KBM-7 (cell line): ENCODE measurements at places on chromosomes 1 and 21.

GRCh38 chr1:54859700-54860391 lies 27.1 kb downstream of the DHCR24 start:
- DNase-seq, result peak; percentile 69

- peak; percentile 37 for DNase-seq
Measured at GRCh38 chr1:101283443-101283842, 46.6 kb downstream of the S1PR1 start.

- no peak for DNase-seq
Measured at GRCh38 chr1:108534759-108535158, 25.1 kb upstream of the EEIG2 start.

DNA sequence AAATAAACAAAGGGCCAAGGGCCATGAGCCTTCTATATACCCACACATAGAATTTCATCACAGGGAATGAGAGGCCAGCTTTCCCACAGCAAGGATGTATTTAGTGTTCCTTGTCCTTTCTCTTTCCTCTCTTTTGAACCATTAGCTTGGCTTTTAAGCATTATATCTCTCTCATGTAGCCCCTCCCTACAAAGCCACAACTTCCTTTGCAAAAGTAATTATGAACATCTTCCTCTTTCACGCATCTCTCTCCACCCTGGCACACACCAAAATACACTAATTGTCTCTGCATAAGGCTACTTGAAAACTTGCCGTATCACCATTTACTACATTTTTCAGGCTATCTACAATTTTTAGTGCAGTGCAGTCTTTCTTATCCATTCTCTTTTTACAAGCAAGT lies 1.9 kb upstream of the AK5 start:
- DNase-seq, result peak; percentile 76

DNA sequence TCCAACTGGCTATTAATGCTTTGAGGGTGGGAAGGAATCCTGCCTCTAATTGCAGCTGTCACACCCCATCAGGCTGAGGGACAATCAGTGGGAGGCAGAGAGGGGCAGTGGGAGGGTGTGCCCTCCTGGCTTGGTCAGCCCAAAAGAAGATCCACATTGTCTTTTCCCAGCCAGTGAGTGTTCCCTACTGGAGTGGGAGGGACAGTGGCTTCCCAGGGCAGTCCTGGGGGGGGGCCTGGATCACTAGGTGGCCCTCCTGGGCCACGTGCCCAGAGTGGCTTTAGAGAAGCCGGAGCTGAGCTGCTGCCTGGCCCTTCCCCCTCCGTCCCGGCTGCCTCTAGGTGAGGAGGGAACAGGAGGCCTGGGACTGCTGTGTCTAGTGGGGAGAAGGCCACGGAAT lies 14.0 kb downstream of the INKA2 start:
- no peak for DNase-seq

- no peak for DNase-seq
Measured at GRCh38 chr1:2879591-2879990, 78.1 kb upstream of the TTC34 start.

DNA sequence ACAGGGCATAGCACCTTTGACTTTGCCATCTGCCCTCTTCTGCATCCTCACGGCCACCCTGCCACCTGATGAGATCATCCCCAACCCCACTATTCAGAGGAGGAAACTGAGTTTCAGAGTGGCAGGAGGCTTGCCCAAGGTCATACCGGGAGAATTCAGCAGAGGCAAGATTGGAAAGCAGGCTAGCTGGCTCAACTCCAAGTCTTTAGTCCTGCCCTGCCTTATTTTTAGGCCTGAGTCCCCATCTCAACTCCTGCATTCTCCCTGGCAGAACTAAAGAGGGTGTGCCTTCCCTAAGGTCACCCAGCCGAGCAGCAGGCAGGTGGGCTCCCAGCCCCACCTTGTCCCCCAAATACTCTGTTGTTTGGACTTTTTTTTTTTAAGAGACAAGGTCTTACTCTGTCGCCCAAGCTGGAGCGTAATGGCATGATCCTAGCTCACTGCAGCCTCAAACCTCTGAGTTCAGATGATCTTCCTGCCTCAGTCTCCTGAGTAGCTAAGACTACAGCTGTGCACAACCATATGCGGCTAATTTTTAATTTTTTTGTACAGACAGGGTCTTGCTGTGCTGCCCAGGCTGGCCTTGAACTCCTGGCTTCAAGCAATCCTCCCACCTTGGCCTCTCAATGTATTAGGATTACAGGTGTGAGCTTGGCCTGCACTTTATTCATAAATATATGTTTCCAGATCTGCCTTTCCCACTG lies 13.8 kb upstream of the FGR start:
- DNase-seq, result no peak

DNA sequence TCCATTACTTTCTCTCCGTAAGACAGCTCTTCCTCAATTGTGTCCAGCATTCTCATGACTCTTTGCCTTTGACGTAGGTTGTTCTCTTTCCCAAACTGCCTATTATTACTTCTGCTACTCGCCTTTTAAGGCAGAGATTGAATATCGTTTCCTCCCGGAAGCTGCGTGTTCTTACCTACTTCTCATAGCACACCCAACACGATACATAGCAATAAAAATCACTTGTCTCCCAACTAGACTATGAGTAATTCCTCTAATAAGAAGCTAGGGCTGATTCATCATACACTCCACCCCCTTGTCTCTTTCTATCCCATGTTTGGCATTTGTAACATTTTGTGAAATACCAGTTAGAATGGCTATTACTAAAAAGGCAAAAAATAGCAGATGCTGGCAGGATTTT lies 55.8 kb upstream of the SGIP1 start:
- DNase-seq, result no peak

DNA sequence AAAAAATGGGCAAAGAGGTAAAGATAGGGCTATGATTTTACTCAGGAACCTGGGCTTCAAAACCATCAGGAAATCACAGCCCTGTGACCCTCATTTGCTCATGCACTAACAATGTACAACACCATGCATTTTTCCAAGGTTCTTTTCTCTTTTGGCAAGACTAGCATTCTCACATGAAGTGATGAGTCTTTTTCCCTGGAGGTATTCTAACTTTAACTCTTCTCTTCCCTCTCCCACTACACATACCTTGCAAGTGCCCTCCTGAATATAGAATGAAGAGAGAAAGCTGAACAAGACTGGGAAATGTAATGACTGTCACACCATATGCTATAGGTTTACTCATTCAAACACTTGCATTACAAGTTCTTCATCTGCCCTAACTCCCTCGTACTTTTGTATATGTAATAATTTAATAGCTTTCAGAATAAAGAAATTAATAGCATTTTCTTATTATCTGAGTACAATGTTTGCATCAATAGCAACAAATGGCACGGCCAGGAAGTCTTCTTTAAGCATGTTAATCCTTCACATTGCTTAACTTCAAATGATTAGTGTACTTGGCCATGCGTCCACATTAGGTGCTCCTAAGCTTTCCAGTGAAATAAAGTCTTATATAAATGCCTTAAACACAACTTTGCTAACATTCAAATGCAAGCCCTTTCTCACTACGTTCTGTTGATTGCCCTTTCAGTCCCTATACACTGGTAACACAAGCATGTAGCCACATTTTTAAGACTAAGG lies 1.8 kb downstream of the NIBAN1 start:
- DNase-seq, result no peak

GRCh38 chr1:64246294-64246917 lies 43.0 kb downstream of the UBE2U start:
- peak; percentile 52 for DNase-seq

- DNase-seq, result no peak
Measured at GRCh38 chr1:22236900-22237299, 94.0 kb upstream of the WNT4 start.

DNA sequence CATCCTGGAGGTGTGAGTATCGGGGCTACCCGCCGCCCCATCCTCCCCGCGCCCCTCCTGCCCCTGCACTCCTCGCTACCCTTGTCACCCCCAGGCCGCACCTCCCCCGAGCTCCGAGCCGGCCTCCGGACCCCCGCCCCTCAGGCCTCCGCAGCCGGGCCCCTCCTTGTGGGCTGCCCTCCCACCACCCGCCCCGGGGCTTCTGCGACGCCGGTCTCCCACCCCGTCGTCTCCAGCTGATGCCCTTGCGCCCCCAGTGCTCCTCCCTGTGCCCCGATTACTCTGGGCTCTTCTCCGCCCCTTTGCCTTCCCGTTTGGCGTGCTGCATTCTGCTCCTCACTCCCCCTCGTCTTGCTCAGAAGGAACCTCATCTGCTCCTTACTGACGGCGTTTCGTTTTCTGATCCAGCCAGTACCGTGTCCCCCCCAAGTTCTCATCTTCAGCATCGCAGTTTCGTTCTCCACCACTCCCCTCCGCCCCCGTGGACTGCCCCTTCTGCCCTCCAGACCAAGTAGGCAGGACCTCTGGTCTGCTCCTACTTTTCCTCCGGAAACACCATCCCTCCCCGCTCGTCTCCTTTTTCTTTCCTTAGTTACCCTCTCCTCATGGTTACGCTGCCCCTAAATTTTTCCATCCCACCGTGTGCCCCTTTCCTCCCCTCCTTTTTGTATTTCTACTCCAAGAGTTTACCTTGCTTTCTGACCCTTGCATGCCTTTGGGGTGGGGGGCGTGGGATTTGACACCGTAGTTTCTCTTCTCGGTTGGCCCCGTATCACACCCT lies 841 bp downstream of the SNX27 start:
- peak; percentile 32 for DNase-seq

- no peak for DNase-seq
Measured at GRCh38 chr1:164337885-164338284, 221.1 kb upstream of the PBX1 start.

GRCh38 chr1:9402256-9402616 lies 109.5 kb downstream of the SPSB1 start:
- no peak for DNase-seq

GRCh38 chr1:2611031-2611501 lies 21.8 kb downstream of the MMEL1 start:
- no peak for DNase-seq

DNA sequence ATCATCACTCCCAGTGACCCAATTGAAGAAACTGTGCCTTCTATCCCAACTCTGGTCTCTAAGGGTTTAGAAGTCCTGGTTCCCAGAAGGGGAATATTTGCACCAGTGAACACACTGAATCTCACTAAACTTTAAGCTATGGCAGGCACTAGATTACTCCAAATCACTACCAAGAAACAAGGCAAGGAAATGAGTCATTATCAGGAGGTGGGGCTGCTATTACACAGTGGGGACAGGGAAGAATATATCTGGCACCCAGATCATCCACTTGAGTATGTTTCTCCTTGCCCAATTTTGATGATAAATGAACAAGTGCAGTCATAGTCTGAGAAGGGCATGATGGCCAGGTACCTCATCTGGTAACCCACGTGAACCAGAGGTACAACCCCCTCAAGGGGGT lies 7.0 kb downstream of the MRPL9 start:
- DNase-seq, result no peak

GRCh38 chr21:34219334-34220060 lies 144.3 kb upstream of the KCNE2 start:
- no peak for DNase-seq

- DNase-seq, result no peak
Measured at GRCh38 chr1:197797010-197797409, 21.7 kb upstream of the DENND1B start.

GRCh38 chr1:118987468-118988185 lies 516 bp downstream of the TBX15 start:
- DNase-seq, result no peak

GRCh38 chr1:39386997-39387396 lies 104.4 kb upstream of the BMP8A start:
- no peak for DNase-seq

DNA sequence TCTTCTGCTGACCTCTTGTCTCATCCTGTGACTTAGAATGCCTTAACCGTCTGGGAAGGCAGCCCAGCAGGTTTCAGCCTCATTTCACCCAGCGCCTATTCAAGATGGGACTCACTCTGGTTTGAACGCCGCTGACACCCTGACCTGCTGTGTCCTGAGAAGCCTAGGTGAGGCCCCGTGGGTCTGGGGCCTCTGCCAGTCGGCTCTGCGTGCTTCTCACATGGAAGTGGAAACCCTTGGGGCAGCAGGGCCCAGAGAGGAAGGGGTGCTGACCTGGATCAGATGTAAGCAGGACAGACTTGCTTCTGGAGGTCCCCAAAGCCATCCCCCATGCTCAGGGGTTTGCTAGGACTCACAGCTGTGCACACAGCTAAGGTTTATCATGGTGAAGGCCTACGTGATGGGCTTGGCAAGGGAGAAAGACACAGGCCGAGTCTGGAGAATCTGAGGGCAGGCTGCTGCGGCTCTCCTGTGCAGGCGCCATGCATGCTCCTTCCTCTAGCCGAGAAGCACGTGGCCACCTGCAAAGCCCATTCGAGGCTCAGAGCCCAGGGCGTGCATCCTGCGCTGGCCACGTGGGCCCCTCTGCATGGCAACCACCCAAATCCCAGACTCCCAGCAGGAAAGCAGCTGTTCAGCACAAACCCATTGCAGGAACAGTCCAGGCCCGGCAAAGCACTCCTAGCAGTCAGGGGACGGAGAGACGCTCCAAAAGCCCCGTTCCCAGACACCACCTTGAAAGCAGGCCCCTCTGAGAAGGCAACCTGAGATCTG lies 3.8 kb downstream of the TRPM2 start:
- DNase-seq, result no peak

DNA sequence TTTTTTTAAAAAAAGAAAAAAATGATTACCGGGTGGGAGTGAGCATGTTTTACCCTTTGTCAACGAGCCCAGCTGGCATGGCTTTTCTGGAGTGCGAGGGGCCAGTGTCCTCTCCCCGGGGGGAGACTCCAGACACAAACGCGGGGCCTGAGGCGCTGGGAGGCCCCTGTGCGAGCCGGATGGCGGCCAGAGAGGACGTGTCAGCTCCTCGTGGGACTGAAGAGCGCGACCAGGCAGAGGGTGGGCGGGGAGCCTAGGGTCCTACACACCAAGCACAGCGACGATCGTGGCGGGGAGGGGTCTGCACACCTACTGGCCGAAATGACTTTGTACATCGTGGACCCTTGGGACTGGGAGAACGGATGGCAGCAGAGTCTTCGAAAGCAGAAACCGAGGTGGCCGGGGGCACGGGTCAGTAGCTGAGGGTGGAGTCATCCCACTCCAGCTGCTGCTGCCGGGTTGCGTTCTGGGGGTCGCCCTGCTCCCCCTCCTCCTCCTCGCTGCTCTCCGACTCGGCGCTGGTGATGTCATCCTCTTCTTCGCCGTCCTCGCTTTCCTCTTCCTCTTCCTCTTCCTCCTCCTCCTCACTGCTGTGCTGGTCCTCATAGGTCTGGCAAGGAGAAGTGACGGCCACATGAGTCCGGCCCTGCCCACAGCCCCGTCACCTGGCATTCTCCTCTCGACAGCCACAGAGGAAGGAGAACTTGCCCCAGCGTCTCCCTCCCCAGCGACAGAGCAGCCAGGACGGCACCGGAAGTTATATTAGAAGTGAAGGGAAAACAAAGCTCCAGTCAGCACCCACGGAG lies 78.8 kb downstream of the PIK3CD start:
- DNase-seq, result no peak
